ENCODE measurements at places on chromosomes 11 and 22.
A peak's percentile ranks its signal among the peaks of the same experiment; 100 is the strongest.

- no peaks in the 10 kb centered on the region for H3K27me3 ChIP-seq
- no peaks in the 10 kb centered on the region for H3K36me3 ChIP-seq
- DNase-seq = no peak
- H3K4me3 ChIP-seq = no peak overlapping the region
Measured at GRCh38 chr11:79402912-79403311, 37.9 kb downstream of the TENM4 start.

DNA sequence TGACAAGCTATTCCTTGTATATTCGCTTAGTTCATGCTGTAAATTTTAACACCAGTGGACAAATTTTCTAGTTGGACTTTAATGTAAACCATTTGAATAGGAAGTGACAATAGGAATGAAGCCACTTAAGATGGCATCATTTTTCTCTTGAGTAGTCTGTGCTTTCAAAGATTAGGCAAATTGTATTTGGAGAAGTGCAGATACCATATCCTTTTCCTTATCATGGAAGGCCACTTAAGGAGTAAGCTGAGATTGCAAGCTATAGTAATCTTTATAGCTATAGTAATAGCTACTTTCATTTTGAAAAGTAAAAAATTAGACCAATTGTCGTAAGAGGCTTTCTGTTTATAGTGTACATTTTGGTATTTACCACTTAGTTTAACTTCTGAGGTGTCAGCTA is 12.8 kb downstream of the CAPRIN1 start:
- H3K4me3 ChIP-seq = no peak overlapping the region
- no peak for DNase-seq
- peaks cover 38% of the 10 kb centered on the region for H3K4me1 ChIP-seq
- H3K36me3 ChIP-seq = peaks cover 54% of the 10 kb centered on the region
- H3K27me3 ChIP-seq = no peaks in the 10 kb centered on the region

GRCh38 chr22:29138556-29139305 is 65.9 kb downstream of the KREMEN1 start:
- peaks cover 52% of the 10 kb centered on the region for H3K27me3 ChIP-seq
- DNase-seq = no peak
- H3K27ac ChIP-seq = no peak overlapping the region
- no peak overlapping the region for H3K4me3 ChIP-seq
- no peaks in the 10 kb centered on the region for H3K36me3 ChIP-seq

GRCh38 chr11:87574193-87574592 is 536.5 kb downstream of the TMEM135 start:
- H3K27me3 ChIP-seq = no peaks in the 10 kb centered on the region
- DNase-seq = no peak
- no peak overlapping the region for H3K4me3 ChIP-seq
- H3K36me3 ChIP-seq = no peaks in the 10 kb centered on the region
- no peak overlapping the region for H3K27ac ChIP-seq

GRCh38 chr11:121420398-121420797 is 31.7 kb upstream of the SORL1 start:
- H3K4me3 ChIP-seq = no peak overlapping the region
- H3K27ac ChIP-seq = peak overlapping the region; percentile 49
- H3K36me3 ChIP-seq = no peaks in the 10 kb centered on the region

GRCh38 chr11:22666325-22666687 is at the start of gene GAS2:
Gene GAS2, plus strand, starts transcription at chr11:22666611. Its CDS starts 8,259 bp downstream, at chr11:22674870.
- peaks cover 59% of the 10 kb centered on the region for H3K27me3 ChIP-seq
- H3K4me3 ChIP-seq = peak within 1 kb of the TSS; percentile 53
- H3K27ac ChIP-seq = no peak within 1 kb of the TSS
- DNase-seq = no peak
- no peaks in the 10 kb centered on the region for H3K36me3 ChIP-seq

DNA sequence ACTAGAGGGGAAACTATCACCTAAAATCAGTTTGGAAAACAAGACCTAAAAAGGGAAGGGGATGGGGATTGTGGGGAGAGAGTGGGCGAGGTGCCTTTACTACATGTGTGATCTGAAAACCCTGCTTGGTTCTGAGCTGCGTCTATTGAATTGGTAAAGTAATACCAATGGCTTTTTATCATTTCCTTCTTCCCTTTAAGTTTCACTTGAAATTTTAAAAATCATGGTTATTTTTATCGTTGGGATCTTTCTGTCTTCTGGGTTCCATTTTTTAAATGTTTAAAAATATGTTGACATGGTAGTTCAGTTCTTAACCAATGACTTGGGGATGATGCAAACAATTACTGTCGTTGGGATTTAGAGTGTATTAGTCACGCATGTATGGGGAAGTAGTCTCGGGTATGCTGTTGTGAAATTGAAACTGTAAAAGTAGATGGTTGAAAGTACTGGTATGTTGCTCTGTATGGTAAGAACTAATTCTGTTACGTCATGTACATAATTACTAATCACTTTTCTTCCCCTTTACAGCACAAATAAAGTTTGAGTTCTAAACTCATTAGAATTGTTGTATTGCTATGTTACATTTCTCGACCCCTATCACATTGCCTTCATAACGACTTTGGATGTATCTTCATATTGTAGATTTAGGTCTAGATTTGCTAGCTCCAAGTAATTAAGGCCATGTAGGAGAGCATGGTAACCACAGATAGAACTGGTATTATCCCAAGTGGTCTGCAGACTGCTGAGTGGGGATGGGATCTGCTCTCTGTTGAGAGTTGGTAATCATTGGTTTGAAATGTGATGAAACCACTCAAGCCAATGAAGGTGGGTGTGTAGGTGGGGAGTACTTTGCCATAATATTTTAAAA is 3.6 kb downstream of the NEAT1 start:
- no peak for DNase-seq
- peaks cover 75% of the 10 kb centered on the region for H3K4me1 ChIP-seq
- peak overlapping the region; percentile 100 for H3K4me3 ChIP-seq
- no peaks in the 10 kb centered on the region for H3K27me3 ChIP-seq
- H3K27ac ChIP-seq = peak overlapping the region; percentile 99

GRCh38 chr11:125874556-125875124 is 12.8 kb upstream of the HYLS1 start:
- H3K27me3 ChIP-seq = peaks cover 4% of the 10 kb centered on the region
- no peak overlapping the region for H3K4me3 ChIP-seq
- H3K36me3 ChIP-seq = no peaks in the 10 kb centered on the region
- no peak overlapping the region for H3K27ac ChIP-seq
- peak; percentile 30 for DNase-seq

GRCh38 chr11:95790933-95791708 is 823 bp downstream of the CEP57 start:
- H3K36me3 ChIP-seq = peaks cover 34% of the 10 kb centered on the region
- no peaks in the 10 kb centered on the region for H3K27me3 ChIP-seq
- H3K4me1 ChIP-seq = peaks cover 49% of the 10 kb centered on the region
- peak; percentile 40 for DNase-seq
- H3K27ac ChIP-seq = peak overlapping the region; percentile 100
- H3K4me3 ChIP-seq = peak overlapping the region; percentile 100

DNA sequence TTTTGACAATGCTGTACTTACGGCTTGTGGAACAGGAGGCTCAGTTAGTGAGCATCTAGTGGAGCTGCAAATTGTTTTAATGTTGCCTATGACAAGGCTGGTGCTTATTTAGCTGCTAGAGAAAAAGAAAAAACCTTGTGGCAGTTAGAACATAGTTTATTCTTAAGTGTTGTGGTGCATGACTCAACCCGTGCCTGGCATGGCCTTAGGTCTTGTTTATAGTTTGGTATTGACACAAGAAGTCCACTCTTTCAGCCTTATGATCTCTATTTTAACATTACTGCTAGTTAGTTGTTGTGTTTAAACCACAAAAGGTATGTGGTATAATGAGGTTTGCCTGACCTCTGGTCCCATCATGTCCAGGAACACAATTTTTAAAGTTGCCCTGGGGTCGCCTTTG is 744.6 kb downstream of the FAM181B start:
- peaks cover 6% of the 10 kb centered on the region for H3K27me3 ChIP-seq
- no peaks in the 10 kb centered on the region for H3K4me1 ChIP-seq
- DNase-seq = no peak
- no peak overlapping the region for H3K4me3 ChIP-seq

- H3K36me3 ChIP-seq = peaks cover 25% of the 10 kb centered on the region
- DNase-seq = no peak
- no peak overlapping the region for H3K4me3 ChIP-seq
- H3K27ac ChIP-seq = no peak overlapping the region
- H3K27me3 ChIP-seq = no peaks in the 10 kb centered on the region
Measured at GRCh38 chr11:126339863-126340434, 15.5 kb upstream of the ST3GAL4 start.

- peaks cover 2% of the 10 kb centered on the region for H3K36me3 ChIP-seq
- H3K4me3 ChIP-seq = no peak overlapping the region
- no peak for DNase-seq
- H3K27ac ChIP-seq = no peak overlapping the region
- H3K27me3 ChIP-seq = peaks cover 27% of the 10 kb centered on the region
Measured at GRCh38 chr11:130206141-130206540, 46.6 kb downstream of the ST14 start.

- DNase-seq = no peak
- no peak overlapping the region for H3K27ac ChIP-seq
- no peak overlapping the region for H3K4me3 ChIP-seq
Measured at GRCh38 chr22:27643907-27644306, 157.6 kb downstream of the MN1 start.

DNA sequence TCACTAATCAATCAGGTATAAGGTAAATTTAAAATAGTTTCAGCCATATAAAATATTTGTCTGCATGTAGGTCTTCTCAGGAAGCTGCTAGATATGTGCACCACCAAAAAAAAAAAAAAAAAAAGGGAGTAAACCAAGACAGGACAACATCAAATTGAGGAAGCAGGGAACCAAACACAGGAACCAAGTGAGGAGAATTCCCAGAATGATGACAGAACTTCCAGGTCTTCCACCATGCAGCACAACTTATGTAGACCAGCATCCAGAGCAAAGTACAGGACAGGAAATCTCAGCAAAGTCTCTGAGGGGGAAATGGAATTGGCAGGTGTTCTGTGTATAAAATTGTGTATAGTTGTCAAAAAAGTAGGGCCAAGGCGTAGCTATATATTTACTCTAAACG is 101.2 kb upstream of the CTSC start:
- no peak overlapping the region for H3K4me3 ChIP-seq
- no peak for DNase-seq
- H3K27ac ChIP-seq = no peak overlapping the region
- peaks cover 5% of the 10 kb centered on the region for H3K4me1 ChIP-seq
- peaks cover 8% of the 10 kb centered on the region for H3K36me3 ChIP-seq

- peaks cover 4% of the 10 kb centered on the region for H3K4me1 ChIP-seq
- H3K36me3 ChIP-seq = peaks cover 6% of the 10 kb centered on the region
- no peak for DNase-seq
Measured at GRCh38 chr22:49571326-49571725, 256.3 kb downstream of the BRD1 start.

GRCh38 chr22:43167001-43167589 is 15.7 kb downstream of the TSPO start:
- H3K4me3 ChIP-seq = no peak overlapping the region
- peaks cover 6% of the 10 kb centered on the region for H3K4me1 ChIP-seq
- no peak for DNase-seq
- H3K27ac ChIP-seq = no peak overlapping the region
- no peaks in the 10 kb centered on the region for H3K27me3 ChIP-seq

GRCh38 chr11:122319085-122319484 is 203.1 kb upstream of the BLID start:
- no peaks in the 10 kb centered on the region for H3K4me1 ChIP-seq
- no peak overlapping the region for H3K27ac ChIP-seq
- no peak for DNase-seq
- H3K36me3 ChIP-seq = no peaks in the 10 kb centered on the region
- H3K27me3 ChIP-seq = peaks cover 11% of the 10 kb centered on the region

GRCh38 chr11:9461063-9461759 is 399 bp downstream of the ZNF143 start:
- peak overlapping the region; percentile 99 for H3K27ac ChIP-seq
- peak overlapping the region; percentile 98 for H3K4me3 ChIP-seq
- peaks cover 27% of the 10 kb centered on the region for H3K36me3 ChIP-seq
- H3K4me1 ChIP-seq = peaks cover 17% of the 10 kb centered on the region

DNA sequence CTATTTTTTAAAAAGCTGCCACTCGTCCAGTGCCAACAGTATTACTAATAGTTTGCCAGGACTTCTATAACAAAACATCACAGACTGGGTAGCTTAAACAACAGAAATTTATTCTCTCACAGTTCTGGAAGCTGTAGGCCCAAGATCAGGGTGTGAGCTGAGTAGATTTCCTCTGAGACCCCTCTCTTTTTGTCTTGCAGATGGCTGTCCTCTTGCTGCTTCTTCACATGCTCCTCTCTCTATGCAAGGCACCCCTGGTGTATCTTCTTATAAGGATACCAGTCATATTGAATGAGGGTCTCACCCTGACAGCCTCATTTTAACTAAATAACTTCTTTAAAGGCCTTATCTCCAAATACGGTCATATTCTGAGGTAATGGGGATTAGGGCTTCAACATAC is 390.9 kb downstream of the DLG2 start:
- no peak overlapping the region for H3K27ac ChIP-seq
- no peak for DNase-seq
- no peaks in the 10 kb centered on the region for H3K4me1 ChIP-seq
